Hippocampal formation (tissue), 2 donors: ENCODE measurements at places on chromosomes 1 and 21.
A peak's percentile ranks its signal among the peaks of the same experiment; 100 is the strongest.

DNA sequence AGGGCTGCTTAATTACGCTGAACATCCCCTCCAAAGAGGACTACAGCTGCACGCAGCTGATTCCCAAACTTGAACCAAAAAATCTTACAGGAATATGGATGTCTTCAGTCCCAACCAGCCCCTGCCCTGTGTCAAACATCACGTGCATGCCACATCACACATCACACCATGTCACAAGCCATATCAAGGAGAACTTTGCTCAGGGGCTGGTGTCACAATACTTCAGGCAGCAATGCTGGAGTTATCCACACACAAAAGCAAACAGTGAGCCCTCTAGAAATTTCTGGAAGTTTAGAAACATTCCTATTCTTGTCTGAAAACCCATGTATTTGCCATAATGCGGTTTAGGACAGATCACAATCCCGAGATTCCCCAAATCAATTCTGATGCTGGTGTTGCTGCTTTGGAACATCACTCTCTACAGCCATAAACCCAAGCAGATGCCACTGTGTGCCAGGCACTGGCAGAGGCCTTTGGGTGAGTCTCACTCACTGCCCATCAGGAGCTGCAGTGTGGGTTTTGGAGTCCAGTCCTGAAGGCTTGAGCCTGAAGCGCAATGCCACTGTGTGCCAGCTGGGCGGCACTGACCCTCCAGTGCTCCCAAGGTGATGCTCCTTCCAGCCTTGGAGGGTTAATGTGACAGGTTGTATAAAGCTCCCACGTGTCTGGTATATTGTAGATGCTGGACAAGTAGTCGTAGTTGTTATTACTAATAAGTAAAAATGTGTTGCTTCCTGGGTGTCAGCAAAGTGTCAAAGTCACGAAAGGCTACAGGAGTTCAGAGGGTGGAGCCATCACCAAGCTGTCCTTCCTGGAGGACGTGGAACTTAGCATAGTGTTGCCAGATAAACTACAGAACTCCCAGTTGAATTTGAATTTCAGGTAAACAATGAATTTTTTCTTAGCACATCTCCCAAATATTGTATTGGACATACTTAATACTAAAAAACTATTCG is 20.1 kb upstream of the EFNA1 start:
- no peak for DNase-seq

GRCh38 chr1:153506831-153507413 is 28.9 kb downstream of the S100A6 start:
- DNase-seq = no peak

DNA sequence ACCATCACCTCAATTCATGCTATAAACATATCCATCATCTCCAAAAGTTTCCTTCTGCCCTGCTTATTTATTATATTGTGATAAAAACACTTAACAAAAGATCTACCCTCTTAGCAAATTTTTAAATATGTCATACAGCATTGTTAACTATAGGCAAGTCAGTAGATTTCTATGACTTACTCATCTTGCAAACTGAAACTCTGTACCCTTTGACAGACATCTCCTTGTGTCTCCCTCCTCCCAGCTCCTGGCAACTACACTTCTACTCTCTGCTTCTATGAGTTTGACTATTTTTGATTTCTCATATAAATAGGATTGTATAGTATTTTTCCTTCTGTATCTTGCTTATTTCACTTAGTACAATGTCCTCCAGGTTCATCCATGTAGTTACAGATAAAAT is 174.8 kb downstream of the TNFSF18 start:
- DNase-seq = no peak

DNA sequence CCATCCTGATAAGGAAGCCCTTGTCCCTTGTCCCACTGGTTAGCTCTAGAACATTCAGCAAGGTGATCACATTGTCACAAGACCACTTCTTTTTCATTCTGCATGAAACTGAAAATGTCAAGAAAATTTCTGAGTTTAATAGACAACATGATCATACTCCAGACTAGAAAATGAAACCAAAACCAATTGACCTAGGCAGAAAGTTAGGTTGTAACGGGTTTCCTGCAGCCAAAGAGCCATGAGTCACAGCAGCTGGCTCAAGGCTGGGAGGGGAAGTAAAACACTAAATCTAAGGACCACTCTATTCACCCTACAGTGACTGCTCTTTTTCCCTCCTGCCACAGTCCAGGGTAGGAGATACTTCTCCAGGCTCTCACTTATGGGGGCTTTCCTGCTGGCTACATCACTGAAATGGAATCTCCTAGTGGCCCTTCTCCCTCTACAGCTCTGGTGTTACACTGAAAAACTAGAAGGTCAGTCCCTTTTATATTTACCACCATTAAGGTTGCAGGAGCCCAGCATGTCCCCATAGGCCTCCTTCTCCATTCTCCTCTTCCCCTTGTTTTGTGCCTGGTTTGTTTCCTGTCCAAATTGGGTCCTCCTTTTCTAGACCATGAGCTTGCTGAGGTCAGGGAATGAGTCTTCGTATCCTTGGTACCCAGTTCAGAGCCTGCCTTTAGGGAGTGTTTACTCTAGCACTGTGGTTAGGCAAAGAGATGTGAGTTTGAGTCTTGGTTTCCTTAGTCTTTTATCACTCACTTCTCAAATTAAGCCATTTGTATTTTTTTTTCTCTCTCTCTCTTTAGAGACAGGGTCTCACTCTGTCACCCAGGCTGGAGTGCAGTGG is 236.5 kb upstream of the JUN start:
- peak; percentile 4 for DNase-seq

DNA sequence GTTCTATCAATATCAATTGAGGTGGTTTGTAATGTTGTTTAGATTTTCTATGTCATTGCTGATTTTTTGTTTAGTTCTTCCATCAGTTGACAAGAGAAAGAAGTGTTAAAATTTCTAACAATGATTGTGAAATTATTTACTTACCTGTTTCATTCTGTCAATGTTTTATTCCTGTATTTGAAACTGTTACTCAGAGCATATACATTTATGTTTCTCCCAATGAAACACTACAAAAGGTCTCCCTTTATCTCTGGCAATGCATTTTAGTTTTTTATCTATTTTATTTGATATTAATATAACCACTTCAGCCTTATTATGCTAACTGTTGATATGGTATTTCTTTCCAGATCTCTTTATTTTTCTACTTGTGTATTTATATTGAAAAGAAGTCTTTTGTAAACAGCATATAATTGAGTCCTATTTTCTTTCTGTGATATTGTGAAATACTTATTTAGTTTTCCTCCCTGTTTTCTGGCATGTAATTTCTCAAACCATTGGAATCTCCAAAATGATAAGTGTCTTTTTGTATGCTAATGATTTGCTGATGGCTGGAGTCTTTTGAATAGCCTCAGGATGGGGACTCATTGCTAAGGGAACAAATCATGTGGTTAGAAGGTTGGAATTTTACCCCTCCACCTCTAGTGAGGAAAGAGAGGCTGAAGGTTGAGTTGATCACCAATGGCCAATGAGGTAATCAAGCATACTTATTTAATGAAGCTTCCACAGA is 122.0 kb downstream of the ADSS2 start:
- no peak for DNase-seq

GRCh38 chr21:42571391-42572150 is 57.9 kb downstream of the SLC37A1 start:
- no peak for DNase-seq

GRCh38 chr1:175427625-175428024 is 235.0 kb upstream of the KIAA0040 start:
- no peak for DNase-seq

DNA sequence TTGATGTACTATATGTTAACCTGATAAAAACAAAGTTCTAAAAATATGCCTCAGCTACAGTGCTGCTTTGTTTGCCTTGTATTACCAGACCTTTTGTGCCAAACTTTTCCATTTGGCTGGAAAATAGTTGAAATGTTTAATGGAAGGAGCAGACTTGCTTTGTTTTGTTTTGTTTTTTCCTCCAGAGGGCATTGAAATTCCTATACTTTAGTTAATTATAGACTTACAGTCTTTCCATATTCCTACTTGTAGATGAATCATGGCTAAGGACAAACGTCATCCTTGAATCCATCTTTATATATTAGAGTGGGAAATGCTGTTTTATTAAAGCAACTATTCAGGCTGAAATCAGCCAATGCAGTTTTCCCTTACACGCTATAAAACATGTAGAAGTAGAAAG is 6.7 kb downstream of the CAP1 start:
- DNase-seq = no peak

GRCh38 chr1:245448975-245449431 is 294.2 kb downstream of the KIF26B start:
- no peak for DNase-seq

- DNase-seq = no peak
Measured at GRCh38 chr1:43065616-43066399, 106.3 kb downstream of the EBNA1BP2 start.

GRCh38 chr1:181251001-181251712 is 162.7 kb downstream of the IER5 start:
- DNase-seq = no peak

DNA sequence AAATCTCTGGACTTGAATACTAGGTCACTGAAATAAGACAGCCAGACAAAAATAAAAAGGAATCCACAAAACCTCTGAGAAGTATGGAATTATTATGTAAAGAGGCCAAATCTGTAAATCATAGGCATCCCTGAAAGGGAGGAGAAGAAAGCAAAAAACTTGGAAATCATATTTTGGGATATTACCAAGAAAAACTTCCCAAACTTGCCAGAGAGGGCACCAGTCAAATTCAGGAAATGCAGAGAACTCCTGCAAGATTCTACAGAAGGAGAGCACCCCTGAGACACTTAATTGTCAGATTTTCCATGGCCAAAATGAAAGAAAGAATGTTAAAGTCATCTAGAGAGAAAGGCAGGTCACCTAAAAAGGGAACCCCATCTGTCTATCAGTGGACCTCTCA is 862.3 kb upstream of the PRMT6 start:
- no peak for DNase-seq

DNA sequence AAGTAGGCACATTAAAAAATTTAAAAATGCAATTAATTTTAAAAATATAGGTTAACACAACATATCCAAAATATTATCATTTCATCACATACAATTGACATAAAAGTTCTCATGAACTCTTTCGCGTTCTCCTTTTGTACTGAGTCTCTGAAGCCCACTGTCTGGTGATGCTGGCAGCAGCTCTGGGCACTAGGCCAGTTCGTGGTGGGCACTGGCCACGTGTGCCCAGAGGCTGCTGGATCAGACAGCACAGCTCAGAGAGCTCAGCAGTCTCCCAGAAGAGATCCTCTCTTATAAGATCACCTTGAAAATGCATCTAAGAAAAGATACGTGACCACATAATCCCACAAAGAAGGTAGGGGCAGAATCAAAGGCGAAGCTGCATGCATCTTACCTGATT is 9.9 kb downstream of the CEP104 start:
- DNase-seq = no peak

DNA sequence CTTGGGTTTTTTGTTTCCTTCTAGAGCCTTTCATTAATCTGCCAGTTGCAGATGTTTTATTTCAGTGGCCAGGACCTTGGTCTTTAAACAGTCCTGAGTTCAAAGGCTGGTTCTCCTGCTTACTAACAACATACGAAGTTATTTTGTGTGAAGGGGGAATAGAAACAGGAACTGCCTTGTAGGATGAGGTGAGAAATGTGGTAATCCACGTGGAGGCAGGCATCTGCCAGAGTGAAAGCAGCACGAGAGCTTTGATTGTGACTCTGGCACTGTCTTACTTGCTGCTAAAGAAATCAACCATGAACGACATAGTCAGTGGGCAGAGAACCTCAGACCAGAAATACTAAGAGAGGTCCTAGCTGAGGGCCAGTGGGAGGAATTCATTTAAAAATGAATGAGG is 30.4 kb downstream of the TMEM63A start:
- DNase-seq = no peak

DNA sequence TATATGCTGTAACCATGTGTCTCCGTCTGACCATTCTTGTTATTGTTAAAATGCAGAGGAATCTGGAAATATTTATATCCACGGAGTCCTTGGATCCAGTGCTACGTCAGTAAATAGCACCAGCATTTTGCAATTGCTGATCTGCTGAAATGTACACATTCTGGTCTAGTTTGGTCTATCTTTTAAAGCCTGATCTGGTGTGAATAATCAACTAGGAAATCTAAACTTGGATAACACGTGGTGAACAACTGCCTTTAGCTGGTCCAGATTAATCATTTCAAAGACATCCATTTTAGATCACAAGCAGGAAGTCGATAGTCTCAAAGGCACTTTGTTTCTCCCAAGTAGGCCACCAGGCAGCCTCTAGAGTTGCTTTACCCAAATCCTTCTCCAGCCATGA is 32.6 kb downstream of the PDPN start:
- no peak for DNase-seq

GRCh38 chr1:4395676-4396075 is 258.7 kb upstream of the AJAP1 start:
- no peak for DNase-seq

DNA sequence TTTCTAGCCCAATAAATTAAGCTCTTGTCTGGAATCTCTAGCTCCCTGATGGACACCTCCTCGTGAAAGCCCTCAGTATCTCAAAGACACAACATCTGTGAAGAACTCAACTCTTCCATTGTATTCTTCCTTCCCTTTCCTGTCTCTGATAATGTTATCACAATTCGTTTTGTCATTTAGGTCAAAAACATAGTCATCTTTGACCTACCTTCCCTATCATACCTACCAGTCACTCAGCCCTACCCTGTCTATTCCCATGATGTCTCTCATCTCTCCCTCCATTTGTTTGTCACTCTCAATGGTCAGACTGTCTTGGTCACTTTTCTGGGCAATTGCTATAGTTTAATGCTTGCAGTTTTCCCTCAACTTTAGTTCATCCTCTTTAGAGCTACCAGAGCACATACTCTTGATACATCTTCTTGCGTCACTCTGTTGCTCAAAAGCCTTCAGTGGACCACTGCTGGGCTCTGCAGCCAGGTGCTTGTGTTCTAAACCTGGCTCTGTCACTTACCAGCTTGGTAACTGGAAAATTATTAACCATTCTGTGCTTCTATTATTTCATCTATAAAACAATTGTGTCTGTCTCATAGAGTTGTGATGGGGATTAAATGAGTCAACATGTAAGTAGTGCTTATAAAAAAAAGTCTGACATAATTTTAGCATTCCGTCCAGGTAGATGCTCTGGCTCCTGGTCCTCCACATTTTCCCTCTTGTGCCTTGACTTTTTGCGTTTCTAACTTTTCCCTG is 39.6 kb downstream of the DDR2 start:
- DNase-seq = no peak

GRCh38 chr1:219523411-219523810 is 89.5 kb downstream of the ZC3H11B start:
- no peak for DNase-seq

- no peak for DNase-seq
Measured at GRCh38 chr1:101257500-101258325, 20.9 kb downstream of the S1PR1 start.

DNA sequence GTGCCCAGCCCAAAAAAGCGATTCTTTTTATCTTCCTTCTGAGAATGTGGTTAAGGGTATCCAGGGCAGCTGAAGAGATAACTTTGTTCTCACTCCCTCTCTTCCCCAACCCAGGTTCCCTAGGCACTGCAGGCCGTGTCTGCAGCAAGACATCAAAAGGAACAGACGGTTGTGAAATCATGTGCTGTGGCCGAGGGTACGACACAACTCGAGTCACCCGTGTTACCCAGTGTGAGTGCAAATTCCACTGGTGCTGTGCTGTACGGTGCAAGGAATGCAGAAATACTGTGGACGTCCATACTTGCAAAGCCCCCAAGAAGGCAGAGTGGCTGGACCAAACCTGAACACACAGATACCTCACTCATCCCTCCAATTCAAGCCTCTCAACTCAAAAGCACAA is 11.4 kb downstream of the WNT2B start:
- DNase-seq = no peak

GRCh38 chr1:246934765-246935164 is 3.0 kb upstream of the AHCTF1 start:
- DNase-seq = no peak

GRCh38 chr1:190452272-190452848 is 25.3 kb downstream of the BRINP3 start:
- DNase-seq = no peak

GRCh38 chr1:169868978-169869377 is 24.7 kb downstream of the SCYL3 start:
- no peak for DNase-seq
